Heart right ventricle (tissue), 16 donors: ENCODE measurements at places on chromosomes 1 and 21.

DNA sequence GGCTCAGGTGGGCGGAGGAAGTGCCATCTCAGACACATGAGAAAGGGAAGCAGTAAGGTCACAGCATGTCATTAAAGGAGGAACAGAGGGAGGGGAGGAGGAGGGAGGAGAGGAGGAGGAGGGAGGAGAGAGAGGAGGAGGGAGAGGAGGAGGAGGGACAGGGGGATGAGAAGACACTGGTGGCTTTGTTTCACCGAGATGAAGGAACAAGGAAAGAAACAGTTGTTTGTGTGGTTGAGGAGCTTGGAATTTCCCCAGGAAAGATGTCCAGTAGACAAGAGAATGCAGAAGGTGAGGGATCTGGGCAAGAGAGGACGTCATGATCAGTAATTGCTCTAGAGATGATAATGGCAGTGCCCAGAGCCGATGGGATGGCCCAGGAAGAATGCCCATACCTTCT, 97.7 kb downstream of the AJAP1 start:
- DNase-seq, result no peak

GRCh38 chr1:91885716-91886506, at the start of gene TGFBR3:
Gene TGFBR3, minus strand, starts transcription at chr1:91886151. Its CDS starts 24,620 bp downstream, at chr1:91861531.
- peak; percentile 96 for DNase-seq

GRCh38 chr21:15281714-15282113, 216.9 kb upstream of the NRIP1 start:
- DNase-seq, result no peak

GRCh38 chr1:83545066-83545862, 453.7 kb downstream of the TTLL7 start:
- no peak for DNase-seq

- DNase-seq, result no peak
Observed at GRCh38 chr1:156670791-156671190, 6.4 kb downstream of the NES start.

- DNase-seq, result no peak
Observed at GRCh38 chr1:183306317-183307042, 111.7 kb downstream of the NMNAT2 start.

DNA sequence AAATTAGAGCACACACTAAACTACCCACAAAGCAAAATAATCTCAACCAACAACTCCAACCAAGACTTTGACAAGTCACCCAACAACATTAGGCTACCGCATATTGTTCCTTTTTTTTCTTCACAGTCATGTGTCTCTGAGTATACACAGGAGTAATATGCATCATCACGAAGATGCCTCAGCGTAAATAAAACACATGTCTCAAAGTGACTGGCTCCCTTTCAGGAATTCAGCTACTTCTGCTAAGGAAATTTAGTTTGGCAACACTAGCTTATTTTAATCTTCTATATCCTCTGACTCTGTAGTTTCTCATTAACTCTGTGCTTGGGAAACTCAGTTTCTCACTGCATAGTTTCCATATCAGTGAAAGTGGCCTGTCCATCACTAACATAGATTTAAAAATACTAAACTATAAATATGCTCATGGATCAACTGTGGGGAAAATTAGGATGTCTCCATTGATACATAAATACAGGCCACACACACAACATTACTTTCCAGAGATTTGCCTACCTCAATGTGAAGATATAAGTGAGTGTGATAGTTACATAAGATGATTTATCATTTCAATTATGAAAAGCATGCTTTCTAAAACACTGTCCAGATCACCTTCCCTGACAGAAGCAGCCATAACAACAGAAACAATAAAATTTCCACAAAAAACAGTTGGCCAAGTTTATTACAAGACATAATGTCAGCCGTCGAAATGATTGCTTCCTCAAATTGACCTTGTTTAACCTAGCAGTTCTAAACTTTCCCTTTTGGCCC, 113.2 kb downstream of the PTGER3 start:
- no peak for DNase-seq

DNA sequence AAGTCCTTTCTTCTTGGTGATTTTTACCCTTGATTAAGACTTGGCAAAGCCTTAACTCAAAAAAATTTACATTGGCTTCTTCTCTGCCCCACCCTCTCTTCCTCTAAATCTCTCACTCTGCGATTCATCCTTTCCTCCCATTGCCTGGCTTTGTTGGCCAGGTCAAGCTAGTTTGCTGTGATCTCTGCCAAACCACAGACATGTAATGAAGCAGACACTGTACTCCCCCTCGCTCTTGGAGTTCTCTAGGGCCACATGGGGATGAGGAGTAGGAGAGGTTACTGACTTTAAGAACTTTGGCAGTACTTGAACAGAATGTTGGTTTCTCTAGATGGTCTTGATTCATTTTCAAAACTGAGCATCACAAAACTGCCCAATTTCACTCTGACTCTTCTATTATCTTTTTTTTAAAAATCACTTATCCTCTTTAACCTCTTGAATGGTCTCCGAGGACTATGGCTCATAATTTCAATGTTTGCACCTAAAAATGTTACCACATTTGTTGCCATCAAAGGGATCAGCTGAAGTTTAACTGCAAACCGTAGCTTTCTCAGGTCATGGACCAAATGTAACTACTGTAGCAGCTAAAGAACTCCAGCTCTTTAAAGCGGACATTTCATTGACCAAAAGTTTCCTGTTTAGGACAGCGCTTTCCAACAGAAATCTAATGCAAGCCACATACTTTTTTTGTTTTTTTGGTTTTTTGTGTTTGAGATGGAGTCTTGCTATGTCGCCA, 62.7 kb upstream of the IPO9 start:
- no peak for DNase-seq

GRCh38 chr1:46197560-46197963, 672 bp downstream of the POMGNT1 start:
- DNase-seq, result no peak

- DNase-seq, result no peak
Observed at GRCh38 chr1:178283409-178283808, 189.5 kb downstream of the RASAL2 start.

- DNase-seq, result peak; percentile 49
Observed at GRCh38 chr21:33197496-33197895, 32.2 kb upstream of the IFNAR2 start.

DNA sequence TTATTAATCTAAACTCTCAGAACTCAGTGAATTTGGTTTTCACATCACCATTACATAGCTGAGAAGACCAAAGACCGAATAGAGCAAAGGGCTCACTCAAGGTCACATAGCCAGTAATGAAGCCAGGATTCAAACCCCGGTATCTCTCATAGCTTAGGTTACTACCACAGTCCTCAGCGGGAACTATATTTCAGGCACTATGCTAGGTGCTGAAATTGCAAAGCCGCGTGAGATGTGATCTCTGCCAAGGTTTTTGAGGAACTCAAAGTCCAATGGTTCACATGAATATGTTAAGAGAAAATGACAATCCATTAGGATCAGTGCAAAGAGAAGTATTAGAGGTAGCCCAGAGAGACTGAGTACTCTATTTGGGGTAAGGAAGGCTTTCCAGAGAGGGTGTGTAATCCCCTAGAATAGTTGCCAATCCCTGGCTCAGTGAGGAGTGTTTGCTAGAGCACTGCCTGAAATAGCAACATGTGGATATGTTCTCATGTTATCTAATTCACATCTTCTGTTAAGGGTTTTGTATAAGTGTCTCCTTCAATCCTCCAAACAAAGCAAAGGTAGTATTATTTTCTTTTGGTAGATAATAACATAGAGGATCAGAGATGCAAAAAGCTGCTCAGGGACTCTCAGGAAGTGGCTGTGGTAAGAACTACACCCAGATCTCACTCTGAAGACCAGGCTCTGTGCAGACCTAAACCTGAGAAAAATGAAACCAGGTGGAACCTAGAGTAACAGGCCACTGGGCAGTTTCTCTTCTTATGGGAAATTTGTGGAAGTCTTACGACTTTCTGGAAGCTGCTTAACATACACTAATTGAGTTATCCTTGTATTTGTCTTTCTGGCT, 93.1 kb upstream of the C8B start:
- peak; percentile 9 for DNase-seq
